Pulmonary artery endothelial cell (primary cell): ENCODE measurements at places on chromosomes 11 and 22.

- DNase-seq: no peak
Measured at GRCh38 chr11:66850235-66850587, 6.7 kb upstream of the LRFN4 start.

DNA sequence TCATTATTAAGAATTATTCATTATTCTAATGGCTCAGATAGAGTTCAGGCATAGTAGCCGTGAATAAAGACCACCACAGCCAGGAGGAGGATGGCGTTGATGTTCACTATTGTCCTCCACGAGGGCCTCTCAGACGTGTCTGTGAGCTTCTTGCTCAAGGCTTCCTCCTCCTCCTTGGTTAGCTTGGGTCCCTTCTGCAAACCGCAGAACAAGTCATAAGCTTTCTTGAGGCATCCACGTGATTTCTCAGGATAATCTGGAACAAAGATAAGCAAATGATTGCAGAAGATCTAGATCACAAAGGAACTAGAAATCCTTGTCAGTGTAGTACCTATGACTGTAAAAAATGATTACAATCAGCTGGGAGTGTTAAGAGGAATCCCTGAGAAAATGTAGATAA, 13.6 kb upstream of the RFPL2 start:
- DNase-seq: no peak

- no peak for DNase-seq
Measured at GRCh38 chr11:73388265-73389133, 12.3 kb downstream of the RELT start.

DNA sequence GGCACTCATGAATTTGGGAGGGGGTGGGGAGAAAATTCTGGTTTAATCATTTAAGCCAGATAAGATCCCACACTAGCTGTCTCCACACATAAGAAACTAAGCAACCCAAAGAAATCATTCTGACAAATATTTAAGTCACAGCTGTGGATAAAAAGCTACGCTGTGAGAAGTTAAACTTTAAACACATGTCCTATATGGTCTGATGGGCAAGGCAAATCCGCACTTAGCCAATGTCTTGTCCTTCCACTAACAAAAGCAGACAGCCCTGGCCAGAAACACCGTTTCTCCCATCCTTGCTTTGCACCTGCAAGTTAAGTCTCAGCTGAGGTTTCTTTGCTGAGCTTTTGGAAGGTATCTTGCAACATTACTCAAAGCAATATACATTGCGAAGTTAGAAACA, 68.0 kb downstream of the ETS1 start:
- no peak for DNase-seq

DNA sequence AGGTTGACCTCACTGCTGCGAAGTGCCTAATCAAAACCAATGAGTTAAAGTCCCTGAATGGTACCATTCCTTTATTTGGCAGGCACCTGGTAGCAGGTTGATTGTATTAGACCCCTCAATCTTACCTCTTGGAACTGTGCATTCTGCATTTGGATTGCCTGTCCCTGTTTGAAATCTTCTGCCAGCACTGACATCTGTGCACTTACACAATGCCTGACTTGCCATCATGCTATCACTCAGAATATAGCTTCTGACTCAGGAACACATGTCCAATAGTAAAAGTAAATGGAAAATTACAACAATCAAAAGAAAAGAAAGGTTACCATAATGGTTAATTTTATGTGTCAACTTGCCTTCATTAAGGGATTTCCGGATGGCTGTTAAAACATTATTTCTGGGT, 366.0 kb upstream of the PDGFD start:
- no peak for DNase-seq

- no peak for DNase-seq
Measured at GRCh38 chr11:122248131-122248530, 132.1 kb upstream of the BLID start.

DNA sequence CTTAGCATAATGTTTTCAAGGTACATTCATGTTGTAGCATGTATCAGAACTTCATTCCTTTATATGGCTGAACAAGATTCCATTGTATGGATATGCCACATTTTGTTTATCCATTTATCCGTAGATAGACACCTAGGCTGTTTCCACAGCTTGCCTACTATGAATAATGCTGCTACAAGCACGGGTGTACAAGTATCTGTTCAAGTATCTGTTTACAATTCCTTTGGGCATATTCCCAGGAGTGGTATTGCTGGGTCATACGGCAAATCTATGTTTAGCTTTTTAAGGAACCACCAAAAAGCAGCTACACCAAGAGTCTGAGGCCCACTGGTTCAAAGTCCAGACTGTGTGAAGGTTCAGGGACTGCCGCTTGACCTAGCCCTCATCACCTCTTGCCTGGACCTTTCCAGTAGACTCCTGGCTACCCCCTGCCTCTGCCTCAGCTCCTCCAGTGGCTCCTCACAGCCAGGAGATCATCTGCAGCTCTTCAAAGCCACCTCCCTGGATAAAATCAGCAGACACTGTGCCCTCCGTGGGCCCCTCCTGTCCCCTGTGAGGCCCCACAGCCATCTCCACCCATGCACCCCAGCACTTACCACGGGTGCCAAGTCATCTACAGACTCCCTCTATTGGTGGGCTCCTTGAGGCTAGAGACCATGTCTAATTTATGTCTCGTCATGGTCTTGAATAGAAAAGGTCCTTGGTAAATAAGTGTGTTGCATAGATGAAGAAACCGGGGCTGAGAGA, 160.3 kb downstream of the MN1 start:
- DNase-seq: no peak

DNA sequence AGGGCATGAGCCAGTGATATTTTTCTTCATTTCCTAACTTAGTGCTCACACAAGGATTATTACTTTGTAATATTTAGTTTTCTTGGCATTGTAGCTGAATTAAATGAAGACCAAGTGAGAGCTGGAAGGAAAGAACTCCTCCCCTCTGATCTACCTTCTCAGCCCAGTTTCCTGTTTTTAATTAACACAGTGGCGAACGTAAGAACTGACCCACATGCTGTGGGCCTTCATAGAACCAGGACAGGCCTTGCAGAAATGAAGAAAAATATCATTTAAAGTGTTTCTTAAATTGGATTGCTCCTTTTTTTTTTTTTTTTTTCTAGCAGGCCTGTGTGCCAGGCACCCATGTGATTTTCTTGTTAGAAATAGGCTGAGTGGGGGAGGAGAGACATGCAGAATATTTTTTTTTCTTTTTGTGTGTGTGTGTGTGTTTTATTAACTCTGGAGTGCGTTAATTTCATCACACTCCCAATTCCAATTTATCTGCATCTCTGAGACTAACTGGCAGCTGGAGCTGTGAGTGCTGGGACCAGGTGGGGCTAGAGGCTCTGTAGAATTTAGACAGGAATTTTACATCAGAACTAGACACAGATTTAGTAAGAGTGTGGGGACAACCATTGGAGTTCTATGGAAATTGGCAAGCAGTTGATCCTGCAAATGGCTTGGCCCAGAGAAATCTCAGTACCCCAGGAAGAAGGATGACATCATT, 320.5 kb downstream of the DDX10 start:
- DNase-seq: no peak

GRCh38 chr11:86553265-86553664, 119.2 kb downstream of the ME3 start:
- DNase-seq: no peak

DNA sequence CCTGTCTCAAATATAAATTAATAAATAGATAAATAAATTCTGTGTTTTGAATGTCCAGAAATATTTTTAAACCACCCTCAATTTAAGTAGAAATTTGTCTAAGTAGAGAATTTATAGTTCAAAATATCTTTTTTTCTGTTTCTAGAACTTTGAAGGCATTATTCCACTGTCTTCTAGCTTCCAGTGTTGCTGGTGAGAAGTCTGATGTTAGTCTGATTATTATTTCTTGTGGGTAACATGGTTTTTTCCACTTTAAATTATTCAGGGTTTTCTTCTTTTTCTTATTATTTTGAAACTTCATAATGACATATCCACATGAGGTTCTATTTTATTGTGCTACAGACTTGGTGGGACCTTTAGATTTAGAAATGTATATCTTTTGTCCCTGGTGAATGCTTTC, 46.4 kb upstream of the HEPHL1 start:
- no peak for DNase-seq

DNA sequence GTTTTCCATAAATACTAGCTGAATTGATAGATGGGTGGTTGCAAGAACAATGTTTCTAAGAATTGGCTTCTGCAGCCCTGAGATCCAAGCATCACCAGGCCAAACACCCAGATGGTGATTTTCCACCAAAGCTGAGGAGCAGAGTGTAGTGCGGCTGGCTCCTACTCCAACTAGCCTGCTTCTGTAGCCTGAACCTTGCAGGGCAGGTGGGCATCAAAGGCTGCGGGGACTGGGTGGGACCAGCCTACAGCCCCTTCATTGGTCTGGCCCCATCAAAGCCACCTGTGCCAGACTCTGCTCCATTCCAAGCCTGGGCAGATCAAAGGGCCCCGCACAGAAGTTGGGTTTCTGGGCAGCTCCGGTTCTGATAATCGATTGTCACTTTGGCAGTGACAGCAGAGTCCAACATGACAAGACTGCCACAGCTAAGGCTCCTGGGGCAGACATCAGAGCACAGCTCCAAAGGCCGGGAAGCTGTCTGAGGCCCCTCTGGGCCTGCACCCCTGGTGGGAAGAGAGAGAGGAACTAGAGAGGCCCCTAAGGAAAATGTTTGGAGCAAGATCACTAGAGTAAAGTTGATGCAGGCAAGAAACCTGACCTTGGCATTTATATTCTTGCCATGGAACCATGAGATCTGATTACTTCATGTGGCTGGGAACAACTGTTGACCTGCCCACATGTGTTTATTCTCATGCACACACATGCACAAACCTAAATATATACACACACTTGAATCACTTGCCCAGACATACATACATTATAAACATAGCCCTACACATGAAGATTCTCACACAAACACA, 582.9 kb downstream of the INSC start:
- DNase-seq: no peak

DNA sequence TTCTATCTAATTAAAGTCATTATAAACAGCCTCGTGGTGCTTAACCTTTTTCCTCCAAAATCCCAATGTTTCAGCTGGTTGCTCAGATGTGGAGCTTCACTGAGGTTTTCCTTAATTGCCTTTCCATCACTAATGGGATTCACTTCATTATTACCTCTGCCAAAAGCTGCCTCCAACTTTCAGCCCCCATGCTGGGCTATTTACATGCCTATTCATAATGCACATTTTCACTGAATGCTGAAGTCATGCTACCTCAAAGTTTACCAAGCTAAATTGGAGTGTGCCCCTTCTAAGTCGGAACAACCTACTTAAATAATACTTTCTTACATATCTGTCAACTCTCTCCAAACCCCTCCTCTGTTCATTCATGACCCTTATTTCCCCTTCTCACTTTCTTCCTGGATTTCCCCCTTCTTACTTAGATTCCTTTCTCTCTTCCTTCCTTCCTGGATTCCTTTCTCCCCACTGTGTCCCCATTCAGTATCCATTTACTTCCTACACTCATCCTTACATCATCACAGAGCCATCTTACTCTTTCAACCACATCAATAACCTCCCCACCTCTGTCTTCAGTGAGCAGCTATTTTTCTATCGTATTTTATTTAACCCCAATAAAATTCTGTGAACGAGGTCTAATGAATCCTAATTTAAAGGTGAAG, 887.3 kb upstream of the TENM4 start:
- DNase-seq: no peak

DNA sequence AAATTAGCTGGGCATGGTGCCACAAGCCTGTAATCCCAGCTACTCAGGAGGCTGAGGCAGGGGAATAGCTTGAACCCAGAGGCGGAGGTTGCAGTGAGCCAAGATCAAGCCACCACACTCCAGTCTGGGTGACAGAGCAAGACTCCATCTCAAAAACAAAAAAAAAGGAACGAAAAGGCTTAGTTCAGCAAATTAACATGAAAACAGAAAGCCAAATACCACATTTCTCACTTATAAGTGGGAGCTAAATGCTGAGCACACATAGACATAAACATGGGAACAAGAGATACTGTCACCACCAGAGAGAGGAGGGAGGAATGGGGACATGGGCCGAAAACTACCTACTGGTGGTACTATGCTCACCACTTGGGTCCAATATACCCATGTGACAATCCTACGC, 38.6 kb downstream of the SCGB1A1 start:
- DNase-seq: no peak

- DNase-seq: no peak
Measured at GRCh38 chr22:25966448-25966913, 202.8 kb upstream of the SEZ6L start.

DNA sequence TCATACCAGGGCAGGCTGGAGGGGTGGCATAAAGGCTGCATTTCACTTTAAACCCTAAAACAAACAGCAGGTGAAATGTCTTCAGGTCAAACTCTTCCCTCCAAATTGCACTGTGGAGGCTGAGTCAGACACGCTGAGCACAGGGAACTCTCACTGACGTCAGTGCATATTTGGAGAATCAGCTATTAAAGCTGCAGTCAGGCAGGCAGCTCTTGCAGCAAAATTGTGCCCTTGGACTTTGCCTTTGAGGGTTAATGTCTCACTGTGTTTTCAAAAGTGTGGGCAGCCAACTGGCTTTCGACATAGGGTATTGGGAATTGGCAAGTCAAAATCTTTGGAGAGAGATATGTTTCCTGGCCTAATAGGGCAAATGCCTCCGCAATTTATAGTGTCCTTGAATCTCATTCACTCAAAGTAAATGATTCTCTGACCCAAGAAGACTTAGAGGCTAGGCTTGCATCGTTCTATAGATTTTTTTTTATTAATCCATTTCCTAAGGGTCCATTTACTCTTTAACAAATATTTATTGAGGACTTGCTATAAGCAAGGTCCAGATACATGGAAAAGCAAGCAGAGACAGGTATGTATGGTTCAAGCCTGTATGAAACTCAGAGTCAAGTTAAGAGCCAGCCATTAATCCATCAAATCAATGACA, 27.7 kb upstream of the SMCO4 start:
- DNase-seq: no peak

DNA sequence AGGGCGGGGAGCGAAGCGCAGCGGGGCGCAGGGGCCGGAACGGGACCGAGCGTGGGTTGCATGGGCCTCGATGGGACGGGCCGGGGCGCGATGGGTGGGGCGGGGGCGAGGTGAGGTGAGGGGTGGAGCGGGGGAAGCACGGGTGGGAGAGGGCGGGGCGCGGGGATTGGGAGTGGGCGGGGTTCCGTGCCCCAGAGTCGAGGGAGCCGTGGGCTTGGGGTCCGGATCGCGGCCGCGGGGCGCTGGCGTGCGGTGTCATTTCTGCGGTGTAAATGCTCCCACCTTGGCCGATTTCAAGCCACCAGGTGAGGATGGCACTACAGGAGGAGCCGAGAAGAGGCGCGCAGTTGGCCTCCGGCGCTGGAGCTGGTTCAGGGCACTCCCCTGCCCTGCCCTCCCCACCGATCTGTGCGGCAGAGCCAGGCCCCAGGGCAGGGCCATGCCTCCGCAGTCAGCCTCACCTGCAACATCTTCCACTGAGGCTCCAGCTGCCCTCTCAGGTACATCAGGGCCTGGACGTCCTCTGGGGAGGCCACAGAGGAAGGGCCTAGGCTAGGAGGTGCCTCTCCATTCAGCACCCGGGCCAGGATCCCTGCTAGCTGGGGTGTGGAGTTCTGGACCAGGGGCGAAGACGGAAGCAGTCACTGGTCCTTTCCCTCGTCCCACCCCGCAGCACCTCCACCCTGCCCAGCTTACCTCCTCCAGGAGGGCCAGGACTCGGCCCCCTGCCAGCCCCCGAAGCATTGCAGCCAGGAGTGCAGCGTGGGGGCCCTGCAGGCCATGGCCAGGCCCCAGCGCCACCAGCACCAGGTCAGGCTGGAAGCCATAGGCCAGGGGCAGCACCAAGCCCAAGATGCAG, 620 bp upstream of the TUBGCP6 start:
- DNase-seq: no peak
